Neural progenitor cell (in vitro differentiated cells): ENCODE measurements at places on chromosomes 6 and 20.

DNA sequence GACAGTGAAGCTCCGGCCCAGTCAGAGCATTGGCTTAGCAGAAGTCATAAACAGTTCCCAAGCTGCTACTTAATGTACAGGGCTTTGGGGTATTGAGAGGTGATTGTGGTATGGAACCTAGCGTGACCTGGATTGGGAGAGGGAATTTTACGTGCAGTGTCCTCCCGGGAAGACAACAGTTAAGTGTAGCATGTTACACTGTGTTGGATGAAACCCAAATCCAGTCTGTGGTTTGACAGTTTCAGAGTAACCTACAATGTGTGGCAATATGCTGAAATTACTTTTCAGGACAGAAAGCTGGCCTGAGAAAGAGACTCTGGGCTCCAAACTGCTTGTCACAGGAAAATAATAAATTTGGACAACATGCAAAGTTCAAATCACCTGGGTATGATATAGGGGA is 28.1 kb upstream of the RALGAPA2 start:
- DNase-seq, result no peak

GRCh38 chr6:125191916-125192609 is 38.5 kb downstream of the TPD52L1 start:
- DNase-seq, result peak; percentile 65

DNA sequence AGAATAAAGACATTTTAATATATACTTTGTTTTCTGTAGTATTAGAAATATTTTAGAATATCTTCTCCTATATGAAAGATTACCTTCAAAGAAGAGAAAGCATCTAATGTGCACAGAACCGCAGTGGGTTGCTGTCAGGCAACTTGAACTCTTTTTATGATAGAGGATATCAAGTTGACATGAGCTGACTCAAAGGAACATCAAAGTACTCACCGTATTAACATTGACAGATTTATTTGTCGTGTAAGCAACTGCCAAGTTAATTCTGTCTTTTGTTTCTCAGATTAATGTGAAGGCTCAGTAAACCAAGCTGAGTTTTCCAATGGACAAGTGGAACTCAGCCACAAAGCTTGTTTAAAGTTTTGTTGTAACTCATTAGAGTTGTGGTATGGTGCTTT is 2.2 kb upstream of the GINM1 start:
- no peak for DNase-seq

- DNase-seq, result no peak
Observed at GRCh38 chr20:58577871-58578598, 62.8 kb upstream of the APCDD1L start.

- no peak for DNase-seq
Observed at GRCh38 chr6:74439123-74439811, 743.3 kb downstream of the CD109 start.

GRCh38 chr6:24455061-24455460 is 34.3 kb downstream of the GPLD1 start:
- DNase-seq, result peak; percentile 18

DNA sequence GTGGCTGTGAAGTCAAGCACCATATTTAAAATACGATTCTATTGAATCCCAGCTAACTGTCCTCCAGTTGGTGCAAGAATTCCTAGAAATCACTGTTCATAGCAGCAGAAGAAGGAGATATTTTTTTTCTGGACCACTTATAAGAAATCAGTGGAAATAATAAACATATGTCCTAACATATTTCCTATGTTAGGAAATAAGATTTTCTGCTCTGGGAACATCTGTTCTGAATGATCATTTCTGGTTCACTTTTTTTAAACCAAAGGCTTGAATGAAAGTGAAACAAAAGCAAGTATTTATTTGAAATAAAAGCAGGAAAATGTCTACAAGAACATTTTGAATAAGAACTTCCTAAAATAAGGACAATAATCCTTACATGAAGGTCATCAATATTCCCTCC is 138.9 kb upstream of the RALGAPA2 start:
- DNase-seq, result no peak

DNA sequence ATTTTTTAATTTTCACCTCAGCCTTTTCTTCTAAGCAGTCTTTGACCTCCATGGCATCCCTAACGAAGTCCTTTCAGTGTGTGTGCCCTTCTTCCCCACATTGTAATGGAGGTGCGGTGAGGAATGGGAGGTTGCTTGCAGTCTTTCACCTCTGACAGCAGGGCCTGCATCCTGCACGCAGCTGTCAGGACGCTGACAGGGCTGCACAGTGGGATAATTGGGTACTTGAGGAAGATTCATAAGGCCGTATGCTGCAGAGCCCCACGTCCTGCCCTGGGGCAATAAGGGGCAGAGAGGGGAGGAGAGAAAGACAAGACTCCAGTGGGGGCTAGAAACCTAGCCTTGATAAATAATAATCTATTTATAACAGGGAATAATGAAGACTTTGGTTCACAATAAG is 184.7 kb downstream of the SAMD5 start:
- DNase-seq, result no peak

DNA sequence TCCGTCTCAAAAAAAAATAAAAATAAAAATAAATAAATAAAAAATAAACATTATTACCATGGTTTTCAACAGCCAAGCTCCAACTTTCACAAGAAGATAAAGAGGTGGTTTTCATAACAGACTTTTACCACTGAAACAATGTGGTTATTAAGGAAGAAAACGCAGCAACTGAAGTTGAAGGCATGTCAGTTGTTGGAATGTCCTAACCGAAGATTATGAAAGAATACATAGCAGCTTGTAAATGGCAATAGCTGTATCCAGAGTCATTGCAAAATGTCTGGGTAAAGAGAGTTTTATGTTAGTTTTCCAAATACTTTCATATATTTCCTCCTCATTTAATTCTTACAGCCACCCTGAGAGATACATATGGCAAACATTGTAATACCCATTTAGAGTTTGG is 161.6 kb upstream of the MARCKS start:
- no peak for DNase-seq

- no peak for DNase-seq
Observed at GRCh38 chr6:56655996-56656395, 13.3 kb upstream of the DST start.

- DNase-seq, result no peak
Observed at GRCh38 chr6:144935661-144936060, 650.5 kb downstream of the UTRN start.

DNA sequence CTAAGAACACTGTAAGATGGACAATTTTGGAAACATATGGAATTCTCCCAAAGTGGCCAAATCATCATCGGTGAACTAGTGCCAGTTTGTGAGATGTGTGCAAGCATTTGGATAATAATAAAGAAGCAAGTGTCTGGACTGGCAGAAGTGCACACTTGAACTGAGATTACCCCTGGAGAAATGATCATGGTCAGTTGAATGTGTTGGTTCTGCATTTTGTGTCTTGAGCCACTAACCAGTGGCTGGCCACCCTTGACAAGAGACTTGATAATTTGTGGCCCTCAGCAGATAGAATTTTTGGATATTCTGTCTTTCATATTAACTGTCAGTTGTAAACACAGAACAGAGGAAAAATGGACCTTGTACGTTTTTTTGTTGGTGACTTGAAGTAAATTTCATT is 37.4 kb downstream of the CITED2 start:
- DNase-seq, result no peak

- peak; percentile 79 for DNase-seq
Observed at GRCh38 chr20:63969838-63970713, at the start of gene ZNF512B. ZNF512B (minus strand) TSS chr20:63969930; CDS start chr20:63967950, 1,980 bp downstream.

DNA sequence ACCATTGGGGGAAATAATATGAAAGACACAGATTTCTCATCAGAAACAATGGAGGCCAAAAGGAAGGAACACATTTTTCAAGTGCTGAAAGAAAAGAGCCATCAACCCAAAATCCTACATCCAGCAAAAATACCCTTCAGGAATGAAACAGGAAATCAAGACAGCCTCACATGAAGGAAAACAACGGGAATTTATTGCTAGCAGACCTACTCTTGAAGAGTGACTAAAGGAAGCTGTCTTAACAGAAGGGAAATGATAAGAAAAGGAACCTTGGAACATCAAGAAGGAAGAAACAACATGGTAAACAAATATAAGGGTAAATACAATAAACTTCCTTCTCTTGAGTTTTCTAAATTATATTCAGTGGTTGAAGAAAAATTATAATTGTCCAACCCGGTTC is 44.2 kb downstream of the RNF24 start:
- DNase-seq, result no peak

DNA sequence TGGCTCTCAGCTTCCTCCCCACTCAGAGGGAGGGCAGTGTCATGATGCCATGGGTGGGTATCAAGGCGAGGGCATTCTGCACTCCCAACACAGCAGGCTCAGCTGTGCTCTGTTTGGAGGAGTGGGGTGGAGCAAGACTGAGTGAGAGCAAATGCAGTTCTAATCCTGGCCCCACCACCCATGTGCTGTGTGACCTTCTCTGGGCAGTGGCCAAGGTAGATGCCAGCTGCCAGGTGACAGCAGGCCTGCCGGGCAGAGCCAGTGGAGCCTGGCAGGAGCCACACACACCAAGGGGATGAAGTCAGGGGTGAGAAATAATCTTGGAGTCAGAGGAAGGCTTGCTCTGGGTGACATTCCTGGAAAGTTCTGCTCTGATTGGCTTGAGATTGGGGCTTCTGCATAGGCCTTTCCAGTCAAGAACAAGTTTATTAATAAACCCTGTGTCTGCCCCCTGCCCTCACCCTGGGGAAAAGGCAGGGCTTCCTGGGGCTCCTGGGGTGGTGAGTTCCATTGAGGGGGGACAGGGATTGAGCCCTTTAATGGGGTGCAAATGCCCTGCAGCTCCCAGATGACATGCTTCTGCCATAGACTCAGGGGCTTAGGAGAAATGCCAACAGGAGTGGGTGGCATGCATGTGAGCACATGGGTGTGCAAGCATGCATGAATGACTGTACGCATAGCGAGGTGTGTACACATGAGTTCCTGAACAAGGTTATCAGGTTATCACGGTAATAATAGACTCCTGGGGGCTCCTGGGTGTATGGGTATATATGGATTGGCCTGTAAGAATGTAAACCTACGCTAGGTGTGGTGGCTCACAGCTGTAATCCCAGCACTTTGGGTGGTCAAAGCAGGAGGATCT is 134.2 kb downstream of the MRPL14 start:
- DNase-seq, result no peak

DNA sequence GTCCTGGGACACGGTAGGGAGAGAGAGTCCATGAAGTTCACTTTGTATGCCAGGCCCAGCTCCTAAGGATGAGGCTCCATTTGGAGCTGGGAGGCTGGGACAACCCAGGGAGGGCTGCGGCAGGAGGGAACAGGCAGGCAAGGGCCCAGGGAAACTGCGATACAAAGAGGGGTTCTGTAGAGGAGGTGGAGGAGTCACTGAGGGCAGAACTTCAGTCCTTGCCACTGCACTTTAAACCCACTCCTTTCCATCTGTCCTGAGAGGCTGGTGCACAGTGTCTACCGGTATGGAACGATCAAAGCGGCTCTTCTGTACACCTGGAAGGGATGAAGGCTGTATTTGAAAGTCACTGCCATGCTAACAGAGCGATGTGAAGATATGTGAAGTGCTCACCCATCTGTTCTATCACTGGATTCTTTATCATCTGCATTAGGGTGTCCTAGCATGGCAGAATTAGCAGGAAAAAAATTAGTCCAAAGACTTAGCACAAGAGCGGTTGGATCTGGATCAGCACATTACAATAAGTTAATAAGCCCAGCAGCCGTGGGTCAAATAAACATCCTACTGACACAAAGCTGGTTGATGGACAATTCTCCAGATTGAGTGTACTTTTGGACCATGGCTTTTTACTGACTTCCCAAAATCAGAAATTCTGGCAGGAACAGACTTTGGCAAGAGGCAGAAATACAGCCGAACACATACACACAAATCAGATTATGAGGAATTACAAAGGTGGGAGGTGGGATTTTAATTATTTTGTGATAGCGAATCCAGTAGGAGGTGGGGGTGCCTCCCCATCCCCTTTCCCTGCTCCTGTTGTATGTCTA is 20.9 kb upstream of the ZFAND3 start:
- no peak for DNase-seq

GRCh38 chr20:63186528-63187316 is 29.2 kb downstream of the YTHDF1 start:
- DNase-seq, result no peak

GRCh38 chr6:15247500-15248450 is 1.9 kb downstream of the JARID2 start:
- DNase-seq, result peak; percentile 88

DNA sequence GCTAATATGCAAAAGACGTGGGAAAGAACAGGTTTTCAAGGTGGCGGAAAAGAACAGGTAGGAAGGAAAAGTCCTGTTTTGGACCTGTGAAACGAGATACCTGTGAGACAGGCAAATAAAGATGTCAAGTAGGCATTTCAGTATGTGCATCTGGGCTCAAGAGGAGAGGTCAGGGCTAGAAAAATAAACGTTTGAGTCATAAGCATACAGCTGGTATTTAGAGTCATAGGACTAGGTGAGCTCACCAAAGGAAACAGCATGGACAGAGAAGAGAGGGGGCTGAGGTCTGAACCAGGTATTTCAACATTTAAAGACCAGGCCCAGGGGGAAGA is 14.9 kb downstream of the MTFR2 start:
- DNase-seq, result no peak

DNA sequence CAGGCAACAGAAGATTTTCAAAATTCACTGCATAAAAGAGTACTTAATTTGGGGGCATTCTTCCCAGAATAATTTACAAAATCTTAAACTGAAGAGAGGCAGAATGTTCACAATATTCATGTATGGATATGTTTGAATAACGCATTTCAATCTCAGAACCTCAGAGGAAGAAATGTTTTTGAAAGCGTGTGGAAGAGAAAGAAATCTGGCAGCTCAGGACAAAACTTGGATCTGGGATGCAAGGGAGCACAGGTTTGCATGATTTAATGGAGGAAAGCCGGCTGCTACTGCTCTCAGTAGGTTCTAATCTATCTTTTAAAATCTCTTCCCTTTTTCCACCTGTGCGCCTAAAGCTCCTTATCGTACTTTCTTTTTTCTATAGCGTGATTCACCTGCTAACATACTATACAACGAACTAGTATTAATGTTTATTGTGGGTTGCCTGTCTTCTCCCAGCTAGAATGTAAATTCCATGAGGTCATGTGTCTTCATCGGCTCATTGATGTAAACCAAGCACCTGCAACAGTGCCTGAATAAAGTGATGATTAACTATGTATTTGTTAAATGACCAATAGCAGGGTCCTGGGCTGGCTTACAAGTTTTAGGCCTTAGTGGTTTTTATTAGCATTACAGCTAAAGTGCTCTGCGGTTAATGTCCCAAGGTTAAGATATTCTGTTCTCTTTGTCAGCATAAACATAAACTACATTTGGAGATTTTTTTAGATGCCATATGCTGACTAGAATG is 15.3 kb downstream of the PRL start:
- no peak for DNase-seq

DNA sequence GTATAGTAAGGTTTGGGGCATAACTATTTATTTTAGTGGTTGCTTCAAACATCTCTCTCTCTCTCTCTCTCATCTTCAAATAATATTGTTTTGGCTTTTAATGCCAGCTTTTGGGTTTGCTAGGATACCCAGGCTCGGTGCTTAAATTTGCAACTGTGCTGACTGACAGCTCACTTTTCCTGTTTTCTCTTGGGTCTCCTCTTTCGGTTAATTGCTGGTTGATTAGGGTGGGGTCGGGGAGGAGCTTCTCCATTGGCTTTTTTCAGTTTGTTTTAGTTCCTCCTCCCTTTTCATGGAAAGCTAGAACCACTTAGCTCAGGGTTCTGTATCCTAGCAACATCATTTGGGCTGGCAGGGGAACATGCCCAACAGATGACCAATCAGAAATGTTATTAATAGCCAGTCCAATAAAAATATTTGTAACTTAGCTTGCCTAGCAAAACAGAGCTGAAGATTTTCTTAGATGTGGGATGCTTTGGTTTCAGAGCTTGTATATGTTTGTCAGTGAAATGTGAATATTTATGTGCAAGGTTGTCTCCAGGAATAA is 11.3 kb downstream of the TFAP2B start:
- peak; percentile 1 for DNase-seq

GRCh38 chr6:134535831-134536230 is 217.9 kb upstream of the SGK1 start:
- no peak for DNase-seq

GRCh38 chr6:14453712-14454472 is 336.3 kb downstream of the CD83 start:
- no peak for DNase-seq
